NCI-H524 treated with DMSO at 0.1 percent for 48 hours (cell line): ENCODE measurements at places on chromosomes 4 and X.

- DNase-seq = peak; percentile 32
Observed at GRCh38 chr4:5206016-5206790, 154.9 kb downstream of the STK32B start.

GRCh38 chr4:76060506-76060905, 14.0 kb upstream of the ART3 start:
- no peak for DNase-seq

- DNase-seq = no peak
Observed at GRCh38 chrX:341541-342101, 23.0 kb upstream of the GTPBP6 start.

DNA sequence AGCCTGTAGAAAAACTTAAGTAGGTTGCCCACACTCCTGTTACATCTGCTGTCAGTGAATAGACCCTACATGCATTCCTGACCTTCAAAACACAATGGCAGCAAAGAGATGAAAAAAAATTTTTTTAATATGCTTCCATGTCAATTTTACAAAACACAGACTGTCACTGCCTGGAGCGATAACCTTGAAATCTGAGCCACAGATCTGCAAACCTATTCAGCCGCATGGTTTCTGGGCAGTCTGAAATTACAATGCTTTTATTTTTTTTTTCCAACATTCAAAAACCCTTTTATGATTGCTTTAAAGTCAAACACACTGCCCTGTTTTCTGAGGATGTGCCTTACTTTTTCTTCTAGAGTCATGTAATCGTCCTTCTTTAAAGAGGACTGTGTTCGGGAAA, 264.9 kb upstream of the PUDP start:
- DNase-seq = no peak

DNA sequence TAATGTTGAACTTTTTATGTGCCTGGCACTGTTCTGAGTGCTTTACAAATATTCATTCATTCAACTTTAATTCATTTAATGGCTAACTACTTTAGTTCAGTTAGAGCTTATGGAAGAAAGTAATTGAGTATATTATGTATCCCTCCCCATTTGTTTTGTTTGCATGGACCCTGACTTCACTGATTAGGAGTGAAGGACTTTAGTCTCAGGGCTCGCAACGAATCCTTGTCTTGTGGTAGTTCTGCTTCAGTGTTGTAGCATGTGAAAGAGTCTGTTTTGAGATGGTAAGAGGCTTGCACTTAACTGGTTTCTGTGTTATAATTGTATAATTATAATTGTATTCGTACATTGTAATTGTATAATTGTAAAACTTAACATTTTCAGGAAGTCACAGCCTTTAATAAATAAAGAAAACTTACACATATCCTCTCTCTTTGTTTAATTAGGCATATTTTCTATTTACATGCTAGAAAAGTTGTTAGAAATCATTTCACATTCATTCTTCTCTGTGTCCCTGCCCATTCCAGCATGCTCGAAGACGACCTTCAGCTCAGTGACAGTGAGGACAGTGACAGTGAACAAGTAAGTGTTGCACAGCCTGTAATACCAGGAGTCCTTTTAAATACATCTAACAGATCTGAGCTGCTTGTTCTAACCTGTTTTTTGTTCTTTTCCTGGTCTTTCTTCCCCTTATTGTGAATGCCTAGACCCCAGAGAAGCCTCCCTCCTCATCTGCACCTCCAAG, 115.1 kb downstream of the KLHL8 start:
- no peak for DNase-seq

GRCh38 chrX:17590892-17591740, 146.2 kb upstream of the SCML1 start:
- DNase-seq = peak; percentile 53

DNA sequence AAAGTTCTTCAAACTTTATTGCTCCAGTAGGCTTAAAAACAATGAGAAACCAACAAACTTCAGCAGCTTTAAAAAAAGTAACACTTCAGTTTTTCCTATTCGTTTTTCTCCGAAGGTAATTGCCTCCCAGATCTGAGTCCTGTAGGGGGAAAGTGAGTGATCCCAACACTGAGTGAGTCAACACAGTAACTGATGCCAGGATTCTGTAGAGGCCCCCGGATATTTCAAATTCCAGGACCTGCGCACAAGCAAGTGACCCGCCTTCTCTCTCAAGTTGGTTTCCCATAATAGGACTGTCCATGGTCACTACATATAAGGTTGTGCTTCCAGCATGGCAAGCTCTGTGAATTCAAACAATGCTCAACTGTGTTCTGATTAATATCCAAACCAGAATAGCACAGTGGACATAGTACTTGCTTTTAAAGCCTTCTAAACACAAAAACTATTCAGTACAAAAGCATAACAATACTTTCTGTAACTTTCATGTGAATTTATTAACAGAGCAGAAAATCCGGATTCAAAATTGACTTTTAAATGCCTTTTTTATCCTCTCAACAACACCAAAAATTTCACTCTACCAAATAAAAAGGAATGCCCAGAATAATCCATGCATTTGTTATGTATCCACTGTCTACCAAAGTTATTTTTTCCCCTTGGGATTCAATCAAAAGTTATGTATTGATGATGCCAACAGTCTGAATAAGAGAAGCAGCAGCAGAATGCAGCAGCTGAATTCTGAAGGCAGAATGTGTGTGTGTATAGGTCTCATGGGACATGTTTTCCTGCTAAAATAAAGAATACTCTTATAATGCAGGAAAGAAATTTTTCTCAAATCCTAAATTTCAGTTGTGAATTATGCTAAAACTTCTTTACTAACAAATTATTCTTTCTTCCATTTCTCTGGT, at the start of gene DMD:
Gene DMD (minus strand): TSS at position 194 of the 905 bp plus-strand sequence. CDS start 237 bp downstream, outside the sequence.
- DNase-seq = no peak

DNA sequence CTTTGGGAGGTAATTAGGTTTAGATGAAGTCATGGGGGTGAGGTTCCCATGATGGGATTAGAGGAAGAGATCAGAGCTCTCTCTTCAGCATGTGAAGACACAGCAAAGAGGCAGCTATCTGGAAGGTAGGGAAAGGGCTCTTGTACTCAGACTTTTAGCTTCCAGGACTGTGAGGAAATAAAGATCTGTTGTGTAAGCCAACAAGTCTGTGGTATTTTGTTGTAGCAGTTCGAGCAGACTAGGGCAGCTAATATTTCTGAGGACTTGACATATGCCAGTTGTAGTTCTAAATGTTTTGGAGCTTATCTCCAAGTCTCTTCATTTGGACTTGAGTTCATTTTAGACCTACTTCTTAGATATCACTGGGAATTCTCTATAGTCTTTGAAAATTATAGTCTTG, 137.3 kb upstream of the PDE5A start:
- no peak for DNase-seq

- DNase-seq = no peak
Observed at GRCh38 chr4:118836301-118837120, 585 bp upstream of the SEC24D start.

GRCh38 chrX:19659929-19660328, 144.6 kb upstream of the MAP3K15 start:
- no peak for DNase-seq

- DNase-seq = no peak
Observed at GRCh38 chr4:176824645-176825366, 32.1 kb upstream of the VEGFC start.

DNA sequence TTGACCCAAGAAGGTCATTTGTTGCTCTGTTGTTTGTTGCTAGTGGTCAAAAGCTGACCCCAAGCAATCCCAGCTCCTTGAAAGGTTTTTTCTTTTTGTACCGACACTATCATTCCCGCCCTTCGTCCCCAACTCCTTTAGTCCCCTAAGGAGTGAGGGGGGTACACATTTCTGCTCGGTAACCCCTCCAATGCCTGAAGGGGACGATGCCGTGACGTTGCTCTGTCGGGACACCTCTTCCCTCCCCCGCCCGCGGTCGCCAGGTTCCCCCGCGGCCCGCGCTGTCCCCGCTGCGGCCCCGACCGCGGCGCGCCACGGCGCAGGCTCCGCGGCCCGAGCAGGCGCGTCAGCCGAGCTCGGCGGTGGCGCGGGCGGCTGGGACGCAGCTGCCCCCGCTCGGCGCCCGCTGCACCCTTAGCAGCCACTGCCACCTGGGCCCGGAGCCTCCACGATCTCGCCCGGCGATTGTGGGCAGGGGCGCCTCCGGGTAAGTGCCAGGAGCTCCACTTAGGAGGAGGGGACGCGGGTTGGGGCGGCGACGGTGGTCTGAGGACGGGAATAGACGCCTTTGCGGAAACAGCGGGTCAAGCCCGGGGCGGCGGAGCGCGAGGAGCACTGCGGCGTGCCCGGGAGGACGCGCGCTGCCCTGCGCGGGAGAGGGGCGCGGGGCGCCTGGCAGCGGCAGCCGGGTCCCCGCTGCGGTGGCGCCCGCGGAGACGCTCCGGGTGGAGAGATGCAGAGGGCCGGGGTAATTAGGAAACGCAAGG, at the start of gene GLRB:
Gene GLRB (plus strand): TSS at position 340 of the 767 bp plus-strand sequence. CDS start 1,875 bp downstream, outside the sequence.
- no peak for DNase-seq

- no peak for DNase-seq
Observed at GRCh38 chr4:144374065-144374464, 233.5 kb upstream of the GYPA start.

- no peak for DNase-seq
Observed at GRCh38 chrX:71859637-71860036, 51.0 kb upstream of the NHSL2 start.

DNA sequence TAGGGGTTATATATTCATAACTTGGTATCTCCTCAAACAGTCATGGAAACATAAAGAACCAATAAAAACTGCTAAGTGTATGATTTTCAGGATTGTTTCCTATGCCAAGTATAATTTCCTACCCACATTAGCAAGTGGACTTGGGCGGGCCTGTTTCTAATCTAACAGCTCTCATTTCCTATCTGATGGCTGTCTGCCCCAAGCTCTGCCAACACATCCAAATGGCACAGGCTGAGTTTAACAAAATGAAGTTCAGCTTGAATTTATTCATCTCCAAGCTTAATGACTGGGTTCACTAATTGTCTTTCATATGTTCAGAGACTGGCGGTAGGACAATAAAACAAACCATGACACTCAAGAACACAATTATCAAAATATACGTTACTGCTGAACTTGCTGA, 55.5 kb upstream of the S100G start:
- DNase-seq = no peak

GRCh38 chr4:18034099-18034498, 12.5 kb upstream of the LCORL start:
- no peak for DNase-seq

- no peak for DNase-seq
Observed at GRCh38 chr4:13907255-13907751, 279.8 kb upstream of the BOD1L1 start.

- DNase-seq = no peak
Observed at GRCh38 chrX:135931644-135932487, 38.4 kb downstream of the SAGE1 start.

GRCh38 chr4:4766564-4766963, 92.9 kb upstream of the MSX1 start:
- DNase-seq = no peak

GRCh38 chr4:8218371-8219031, 19.4 kb downstream of the SH3TC1 start:
- no peak for DNase-seq

DNA sequence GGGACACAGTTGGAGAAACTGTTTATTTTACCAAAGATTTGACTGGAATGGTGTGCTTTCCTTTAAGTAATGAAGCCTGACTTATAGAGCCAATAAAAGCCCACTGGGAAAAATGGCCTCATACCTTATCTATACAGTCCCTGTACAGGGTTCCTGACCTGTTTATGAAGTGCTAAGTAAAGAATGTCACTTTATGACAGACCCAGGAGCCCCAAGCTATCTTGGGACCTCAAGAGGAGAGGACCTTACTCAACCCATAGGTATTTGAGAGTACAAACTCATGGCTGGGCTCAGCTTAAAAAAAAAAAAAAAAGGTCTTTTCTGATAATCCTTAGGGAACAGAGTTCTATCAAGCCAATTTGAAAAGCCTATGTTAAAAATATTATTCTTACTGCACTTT, 1389.3 kb downstream of the RAPGEF2 start:
- DNase-seq = no peak

DNA sequence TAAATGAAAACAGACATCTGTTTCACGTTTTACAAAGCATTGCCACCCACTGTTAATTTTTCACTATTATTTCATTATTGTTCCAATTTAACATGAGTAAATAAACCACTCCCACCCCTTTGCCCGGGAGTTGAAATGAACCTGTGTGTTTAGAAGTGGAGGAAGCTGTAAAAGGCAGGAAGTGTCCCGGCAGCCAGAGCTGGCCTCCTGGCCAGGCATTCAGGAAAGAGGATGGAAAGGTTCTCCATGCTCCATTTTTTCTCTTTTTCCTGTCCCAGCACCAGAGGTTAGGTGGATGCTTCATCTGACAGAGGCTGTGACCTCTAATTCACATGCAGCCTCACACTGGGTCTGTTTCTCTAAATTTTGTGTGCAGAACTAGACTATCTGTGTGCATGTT, 55.5 kb upstream of the LNX1 start:
- no peak for DNase-seq

DNA sequence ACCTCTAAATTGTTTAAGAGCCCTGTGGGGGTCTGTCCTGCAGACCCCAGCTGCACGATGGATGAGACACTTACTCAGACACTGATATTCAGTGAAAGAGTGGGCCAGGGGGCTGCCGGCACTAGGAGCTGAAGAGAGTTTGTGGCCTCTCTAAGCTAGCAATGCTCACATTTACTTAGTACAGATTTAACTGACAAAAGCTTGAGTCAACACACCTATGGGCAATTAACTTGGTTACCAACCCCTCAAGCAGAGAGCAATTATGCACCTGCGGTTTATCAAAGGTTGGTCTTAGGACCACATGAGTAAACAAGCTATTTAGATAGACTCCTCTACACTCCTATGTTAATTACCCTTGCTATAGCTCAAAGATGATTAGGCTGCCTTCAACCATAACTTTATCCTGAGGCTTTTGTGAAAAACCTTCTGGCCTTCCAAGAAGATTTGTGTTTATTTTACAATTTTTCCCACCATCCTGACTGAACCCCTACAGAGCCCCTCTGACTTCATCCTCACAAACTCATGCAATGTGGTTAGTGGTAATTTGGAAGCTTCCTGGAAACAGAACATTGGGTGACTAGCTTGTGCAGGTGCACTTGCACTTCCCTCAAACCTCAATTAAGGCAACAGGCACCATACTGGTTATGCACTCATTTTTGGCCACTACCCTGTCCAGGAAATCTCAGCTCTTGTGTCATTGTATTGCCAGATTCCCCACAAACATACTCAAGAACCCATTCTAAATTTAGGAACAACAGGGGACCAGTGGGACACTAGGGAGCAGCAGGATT, 234.4 kb upstream of the ITM2A start:
- no peak for DNase-seq

GRCh38 chr4:27790911-27791310, 930.3 kb downstream of the STIM2 start:
- no peak for DNase-seq

DNA sequence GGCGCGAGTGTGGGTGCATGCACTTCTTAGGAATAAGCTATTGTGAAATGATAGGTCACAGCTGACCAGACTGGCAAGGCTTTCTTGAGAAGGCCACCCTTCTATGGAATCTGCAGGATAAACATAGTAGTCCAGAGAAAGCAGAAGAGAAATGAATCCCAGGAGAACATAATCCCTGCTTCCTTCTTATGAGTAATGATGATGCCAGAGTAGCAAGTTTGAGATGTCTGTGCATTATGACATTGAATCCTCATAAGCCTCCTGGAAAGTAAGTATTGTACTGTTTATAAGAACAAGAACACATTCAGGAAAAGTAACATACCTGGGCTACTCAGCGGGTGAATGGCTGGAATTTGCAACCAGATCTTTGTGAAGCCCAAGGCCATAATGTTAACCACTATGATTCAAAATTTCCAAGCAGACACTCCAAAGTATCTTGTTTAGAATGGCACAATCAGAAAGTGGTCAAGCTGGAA, 272.1 kb upstream of the HS3ST1 start:
- no peak for DNase-seq

- no peak for DNase-seq
Observed at GRCh38 chr4:21952549-21952948, 4.0 kb upstream of the KCNIP4 start.
